COLO829 (cell line): ENCODE measurements at places on chromosomes 7 and 10.

- DNase-seq = peak; percentile 36
Observed at GRCh38 chr7:55420530-55420929, 55.4 kb downstream of the LANCL2 start.

GRCh38 chr10:74543276-74543675 is 283.1 kb upstream of the KAT6B start:
- no peak for DNase-seq

GRCh38 chr10:89343089-89343767 is 15.4 kb downstream of the IFIT3 start:
- no peak for DNase-seq

GRCh38 chr10:47358457-47358856 is 10.3 kb downstream of the RBP3 start:
- DNase-seq = no peak

- DNase-seq = peak; percentile 71
Observed at GRCh38 chr7:79471283-79471682, 17.8 kb upstream of the MAGI2 start.

GRCh38 chr10:91313796-91314485 is 93.5 kb downstream of the PCGF5 start:
- no peak for DNase-seq

DNA sequence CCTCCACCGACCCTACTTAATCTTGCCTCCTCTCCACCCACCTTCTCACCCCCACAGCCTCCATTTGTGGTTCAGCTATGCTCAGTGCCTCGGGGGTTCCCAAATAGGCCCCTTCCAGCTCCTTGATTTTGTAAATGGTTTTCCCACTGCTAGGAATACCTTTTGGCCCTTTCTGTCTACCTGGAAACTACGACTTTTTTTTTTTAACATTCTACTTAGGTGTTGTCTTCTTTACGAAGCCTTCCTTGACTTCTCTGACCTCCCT is 27.2 kb upstream of the PDCD4 start:
- no peak for DNase-seq

GRCh38 chr10:91582153-91582554 is 50.7 kb downstream of the PPP1R3C start:
- no peak for DNase-seq

DNA sequence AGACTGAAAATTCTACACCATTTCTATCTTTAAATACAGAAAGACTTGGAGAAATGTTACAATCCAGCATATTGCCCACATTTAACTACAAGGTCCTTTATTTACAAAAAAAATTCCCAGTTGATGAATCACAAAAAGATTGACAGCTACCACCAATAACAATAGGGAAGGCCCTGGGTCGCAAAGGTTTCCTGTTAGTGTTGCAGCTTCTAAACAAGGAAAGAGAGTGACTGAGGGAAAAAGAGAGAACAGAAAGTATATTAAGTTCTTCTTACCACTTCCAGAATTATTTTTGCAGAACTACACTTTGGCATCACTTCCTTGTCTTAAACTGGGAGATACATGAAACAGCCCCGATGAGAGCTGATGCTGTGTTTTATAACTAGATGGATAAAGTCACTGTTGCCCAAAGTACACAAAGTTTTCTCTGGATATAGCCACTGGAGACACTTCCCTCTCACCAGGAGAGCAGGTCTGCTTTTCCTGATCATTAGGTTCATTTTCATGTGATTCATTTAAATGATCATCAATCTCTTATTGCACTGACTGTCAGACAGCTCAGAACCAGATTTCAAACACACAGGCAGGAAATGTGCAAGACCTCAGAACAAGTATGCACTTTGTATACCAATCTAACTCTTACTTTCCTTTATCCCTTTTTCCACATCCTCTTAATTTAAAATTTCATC is 57.0 kb downstream of the SHTN1 start:
- peak; percentile 19 for DNase-seq

DNA sequence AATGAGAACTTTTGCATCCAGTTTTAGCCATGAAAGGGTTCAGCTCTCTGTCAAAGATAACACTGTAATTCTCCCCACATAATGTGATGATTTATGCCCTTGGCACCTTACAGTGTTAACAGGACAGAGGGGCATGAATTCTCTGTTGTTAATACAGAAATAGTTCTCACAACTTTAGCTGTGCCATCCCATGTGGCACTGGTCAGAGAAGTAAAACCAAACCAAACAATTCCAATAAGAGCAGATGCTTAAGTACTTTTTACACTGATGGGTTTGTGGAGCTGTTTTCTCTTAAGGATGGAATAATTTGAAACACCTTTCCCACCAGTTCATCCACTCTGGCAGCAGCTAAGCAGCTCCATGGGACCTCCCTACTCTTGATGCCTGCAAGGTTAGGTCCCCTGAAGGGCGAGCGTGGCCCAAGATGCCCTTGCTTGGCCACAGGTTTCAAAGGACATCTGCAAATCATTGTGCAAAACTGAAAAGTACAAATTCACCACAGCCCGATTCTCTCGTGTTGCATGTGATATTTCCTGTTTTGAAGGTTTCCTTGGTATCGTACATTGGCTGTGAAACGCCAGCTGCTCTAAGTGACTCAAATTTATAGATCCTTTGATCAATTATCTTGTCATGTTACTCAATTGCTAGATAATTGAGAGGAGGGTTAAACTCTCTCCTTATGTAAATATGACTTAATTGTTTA is 82.5 kb upstream of the CREB5 start:
- DNase-seq = no peak

- DNase-seq = no peak
Observed at GRCh38 chr7:2202361-2202761, 30.4 kb downstream of the MAD1L1 start.

DNA sequence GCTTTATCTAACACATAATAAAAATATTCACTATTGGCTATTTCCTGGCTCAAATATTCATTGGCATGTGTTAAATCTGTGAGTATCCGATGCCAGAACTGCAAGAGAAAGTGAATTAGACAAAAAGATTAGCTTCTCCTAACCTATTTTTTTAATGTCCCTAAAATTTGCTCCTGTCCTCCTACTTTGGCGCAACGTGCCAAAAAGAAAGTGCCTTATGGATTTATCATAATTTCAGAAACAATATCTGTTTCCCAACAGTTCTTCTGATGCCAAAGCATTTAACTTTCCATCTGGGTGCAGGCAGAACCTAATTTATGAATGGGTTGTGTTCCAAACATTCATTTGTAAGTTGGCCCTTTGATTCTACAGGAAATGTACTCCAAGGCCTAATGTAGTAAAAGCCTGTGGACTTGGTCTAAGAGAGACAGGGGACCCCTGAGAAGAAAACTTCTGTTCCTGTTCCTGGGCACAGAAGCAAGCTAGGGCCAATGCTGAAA is 15.4 kb downstream of the PIP4K2A start:
- no peak for DNase-seq

DNA sequence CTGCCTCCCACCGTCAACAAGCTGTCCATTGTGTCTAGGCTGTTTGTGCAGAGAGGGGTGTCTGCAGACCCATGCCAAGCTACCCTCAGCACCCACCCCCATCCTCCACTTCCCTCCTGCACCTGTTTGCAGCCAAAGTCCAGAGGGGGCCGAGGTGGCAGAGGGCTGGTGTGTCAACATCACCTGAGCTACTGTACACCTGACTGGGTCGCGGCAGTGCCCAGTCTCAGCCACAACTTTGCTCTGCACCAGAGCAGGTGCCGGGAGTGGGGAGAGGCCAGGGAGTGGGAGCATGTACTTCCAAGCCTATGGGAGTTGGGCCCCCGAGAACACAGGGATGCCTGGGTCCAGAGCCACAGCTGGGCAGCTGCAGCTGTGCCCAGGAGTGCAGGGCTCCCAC is 93.1 kb downstream of the AUTS2 start:
- no peak for DNase-seq

- DNase-seq = no peak
Observed at GRCh38 chr7:776992-777727, 50.1 kb upstream of the PRKAR1B start.

DNA sequence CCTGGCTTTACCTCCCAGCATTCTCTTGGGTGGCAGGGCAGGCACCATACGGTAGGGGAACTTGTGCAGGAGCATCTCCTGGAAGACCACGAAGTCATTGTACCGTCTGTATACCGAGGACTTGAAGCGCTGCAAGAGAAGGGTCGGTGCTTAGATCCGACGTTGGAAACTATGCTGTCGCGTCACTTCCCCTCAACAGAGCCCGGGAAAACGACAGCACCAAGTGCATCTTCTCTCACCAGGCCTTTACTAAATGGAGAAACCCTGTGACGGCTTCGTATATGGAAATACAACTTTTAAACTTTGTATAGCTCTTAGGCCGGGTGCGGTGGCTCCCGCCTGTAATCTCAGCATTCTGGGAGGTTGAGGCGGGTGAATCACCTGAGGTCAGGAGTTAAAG is 33.1 kb downstream of the NUDT1 start:
- DNase-seq = no peak

- DNase-seq = no peak
Observed at GRCh38 chr7:134763960-134764359, 15.5 kb upstream of the CALD1 start.

GRCh38 chr7:139704308-139704879 is 73.4 kb downstream of the HIPK2 start:
- DNase-seq = no peak

DNA sequence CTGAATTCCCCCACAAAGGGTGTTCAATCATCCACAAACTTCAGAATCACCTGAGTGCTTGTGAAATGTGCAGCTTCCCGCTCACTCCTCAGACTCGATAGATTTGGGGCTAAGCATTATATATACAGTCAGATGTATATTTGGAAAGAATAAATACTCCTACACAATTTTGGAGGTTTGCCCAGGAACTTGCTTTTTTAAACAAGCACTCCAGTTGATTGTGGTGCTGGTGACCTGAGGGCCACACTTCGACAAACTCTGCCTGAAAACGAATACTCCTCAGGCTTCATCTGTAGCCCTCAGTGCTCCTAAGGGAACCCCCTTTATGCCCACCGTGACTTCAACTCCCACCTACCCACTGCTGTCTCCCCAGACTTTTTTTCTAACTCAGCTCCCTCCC is 211.6 kb downstream of the INHBA start:
- DNase-seq = no peak

DNA sequence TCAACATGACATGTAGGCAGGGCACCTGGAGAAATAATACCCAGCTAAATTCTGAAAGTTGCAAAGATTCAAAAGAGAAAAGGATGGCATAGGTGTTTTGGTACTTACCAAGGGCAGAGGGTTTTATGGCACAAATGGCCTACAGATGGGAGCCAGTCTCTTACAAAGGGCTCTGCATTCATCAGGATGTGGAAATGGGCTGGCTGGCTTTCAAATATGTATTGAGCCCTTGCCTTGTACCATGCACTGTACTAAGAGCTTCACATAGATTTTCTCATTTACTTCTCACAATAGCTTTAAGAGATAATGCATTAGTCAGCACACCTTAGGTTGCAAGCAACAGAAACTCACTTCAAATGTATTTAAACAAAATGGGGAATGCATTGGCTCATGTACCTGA is 327.1 kb downstream of the BICC1 start:
- no peak for DNase-seq

GRCh38 chr10:110810625-110811024 is 61.1 kb upstream of the PDCD4 start:
- no peak for DNase-seq

GRCh38 chr10:21516242-21517131 is 9.0 kb downstream of the SKIDA1 start:
- DNase-seq = no peak

DNA sequence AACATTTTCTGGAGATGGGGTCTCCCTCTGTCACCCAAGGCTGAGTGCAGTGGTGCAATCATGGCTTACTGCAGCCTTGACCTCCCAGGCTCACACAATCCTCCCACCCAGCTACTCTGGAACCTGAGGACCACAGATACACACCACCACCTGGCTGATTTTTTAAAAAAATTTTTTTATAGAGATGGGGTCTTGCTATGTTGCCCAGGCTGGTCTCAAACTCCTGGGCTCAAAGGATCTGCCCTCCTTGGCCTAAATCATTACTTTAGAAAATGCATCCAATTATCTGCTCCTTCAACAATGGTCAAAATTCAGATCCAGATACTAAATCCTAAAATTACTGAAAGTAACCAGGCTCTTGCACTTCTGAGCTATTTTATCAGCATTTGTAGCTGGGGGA is 55.2 kb downstream of the CTBP2 start:
- DNase-seq = no peak

DNA sequence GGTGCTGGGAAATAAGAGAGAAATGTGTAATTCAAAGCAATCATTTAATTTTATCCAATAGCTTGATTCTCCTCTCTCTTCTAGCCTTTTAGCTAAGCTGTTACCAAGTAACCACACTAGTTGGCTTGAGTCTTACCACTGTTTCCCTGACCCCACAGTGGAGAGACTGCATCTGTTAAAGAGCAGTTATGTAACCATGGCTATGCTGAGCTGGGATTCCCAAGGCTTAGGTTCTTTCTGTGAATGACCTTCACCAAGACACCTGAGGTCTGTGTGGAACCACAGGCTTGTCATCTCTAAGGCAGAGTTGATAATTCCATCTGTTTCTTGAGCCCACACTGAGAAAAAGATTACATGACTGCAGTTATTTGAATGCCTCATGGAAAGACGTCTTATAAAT is 47.7 kb upstream of the ATRNL1 start:
- no peak for DNase-seq

- DNase-seq = no peak
Observed at GRCh38 chr7:107007007-107007891, 37.3 kb upstream of the PRKAR2B start.

- peak; percentile 32 for DNase-seq
Observed at GRCh38 chr7:43905956-43906330, 453 bp downstream of the URGCP start.

DNA sequence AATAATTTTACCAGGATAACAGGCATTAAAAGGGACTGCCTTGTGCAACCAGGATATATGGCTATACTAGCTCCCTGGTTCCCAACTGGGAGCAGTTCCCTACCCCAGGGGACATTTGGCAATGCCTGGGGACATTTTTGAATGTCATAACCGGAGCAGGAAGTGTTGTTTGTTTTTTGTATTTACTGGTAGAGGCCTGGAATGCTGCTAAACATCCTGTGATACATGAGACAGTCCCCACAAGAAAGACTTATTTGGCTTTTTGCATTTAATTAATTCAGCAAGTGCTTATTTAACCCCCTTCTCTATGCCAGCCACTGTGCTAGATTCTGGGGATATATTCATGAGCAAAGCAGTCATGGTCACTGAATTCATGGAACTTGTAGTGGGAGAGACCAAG is 181.2 kb downstream of the BBS9 start:
- DNase-seq = no peak

DNA sequence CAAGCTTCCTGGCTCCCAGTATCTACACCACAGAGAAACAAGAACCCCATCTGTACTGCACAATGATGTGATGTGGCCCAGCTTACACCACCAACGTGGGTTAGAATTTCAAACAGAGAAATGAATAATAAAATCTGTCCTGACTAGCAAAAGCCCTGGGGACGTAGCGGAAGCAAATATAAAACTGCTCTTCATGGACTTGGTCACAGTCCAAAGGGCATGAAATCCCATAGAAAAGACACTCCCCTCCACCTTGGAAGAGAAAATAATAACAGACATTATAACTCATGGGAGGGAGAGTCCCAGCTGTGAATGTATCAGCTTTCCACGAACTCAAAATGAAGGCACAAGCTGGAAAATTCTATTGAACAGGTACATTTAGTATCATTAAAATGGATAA is 205.3 kb upstream of the GALNT17 start:
- DNase-seq = no peak
